ENCODE measurements at places on chromosomes 11 and 22.

- no peak for DNase-seq
These were observed 35.8 kb upstream of the MYOD1 start for GRCh38 chr11:17683377-17684161.

- no peak for DNase-seq
These were observed 10.5 kb downstream of the COA4 start for GRCh38 chr11:73866095-73866579.

- DNase-seq, result no peak
These were observed 13.0 kb downstream of the TUB start for GRCh38 chr11:8093931-8094575.

DNA sequence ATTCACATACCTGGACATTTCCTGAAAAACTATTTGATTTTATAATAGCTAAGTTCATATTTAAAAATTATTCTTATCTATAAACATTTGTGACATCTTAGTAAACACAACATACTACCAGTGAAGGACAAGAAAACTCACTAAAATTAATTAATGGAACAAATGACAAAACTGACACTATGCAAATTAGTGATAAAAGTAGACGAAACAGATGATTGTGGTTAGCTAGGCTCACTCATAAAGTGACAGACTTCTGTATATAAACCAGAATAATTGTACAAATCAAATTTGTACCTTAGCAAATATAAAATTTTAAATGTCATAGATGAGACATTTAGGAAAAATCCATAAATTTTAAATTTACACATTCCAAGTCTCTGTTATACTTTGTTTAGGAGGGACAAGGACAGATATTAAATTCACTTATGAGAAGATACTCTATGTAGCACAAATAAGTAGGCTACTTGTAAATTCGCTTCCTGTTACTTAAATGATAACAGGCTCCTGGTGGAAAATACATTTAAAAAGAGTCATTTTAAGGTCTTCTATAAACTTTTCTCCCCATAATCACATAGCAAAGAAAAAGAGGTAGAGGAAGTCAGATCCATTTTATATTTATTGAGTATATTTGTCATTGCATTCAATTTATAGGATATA lies 81.2 kb downstream of the KIF18A start:
- no peak for DNase-seq

DNA sequence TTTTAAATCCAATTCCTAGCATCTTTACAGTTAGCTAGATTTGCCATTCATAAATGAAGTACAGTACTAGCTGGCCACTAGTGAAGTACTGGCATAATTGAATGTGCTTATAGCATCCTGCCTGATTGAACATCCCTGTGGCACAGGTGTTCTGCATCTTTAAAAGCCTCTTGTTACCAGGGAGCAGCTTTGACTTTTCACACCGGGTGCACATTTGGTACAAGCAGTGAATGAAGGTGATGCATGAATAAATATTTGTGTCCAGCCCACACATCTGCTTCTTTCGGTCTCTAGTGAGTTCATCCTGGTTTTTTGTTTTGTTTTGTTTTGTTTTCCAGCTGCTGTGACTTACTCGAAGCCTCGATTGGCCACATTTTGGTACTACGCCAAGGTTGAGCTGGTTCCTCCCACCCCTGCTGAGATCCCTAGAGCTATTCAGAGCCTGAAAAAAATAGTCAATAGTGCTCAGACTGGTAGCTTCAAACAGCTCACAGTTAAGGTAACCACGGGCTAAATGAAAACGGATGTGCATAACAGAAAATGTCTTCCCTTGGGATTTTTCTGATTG lies 5.3 kb downstream of the ATP5MG start:
- no peak for DNase-seq

DNA sequence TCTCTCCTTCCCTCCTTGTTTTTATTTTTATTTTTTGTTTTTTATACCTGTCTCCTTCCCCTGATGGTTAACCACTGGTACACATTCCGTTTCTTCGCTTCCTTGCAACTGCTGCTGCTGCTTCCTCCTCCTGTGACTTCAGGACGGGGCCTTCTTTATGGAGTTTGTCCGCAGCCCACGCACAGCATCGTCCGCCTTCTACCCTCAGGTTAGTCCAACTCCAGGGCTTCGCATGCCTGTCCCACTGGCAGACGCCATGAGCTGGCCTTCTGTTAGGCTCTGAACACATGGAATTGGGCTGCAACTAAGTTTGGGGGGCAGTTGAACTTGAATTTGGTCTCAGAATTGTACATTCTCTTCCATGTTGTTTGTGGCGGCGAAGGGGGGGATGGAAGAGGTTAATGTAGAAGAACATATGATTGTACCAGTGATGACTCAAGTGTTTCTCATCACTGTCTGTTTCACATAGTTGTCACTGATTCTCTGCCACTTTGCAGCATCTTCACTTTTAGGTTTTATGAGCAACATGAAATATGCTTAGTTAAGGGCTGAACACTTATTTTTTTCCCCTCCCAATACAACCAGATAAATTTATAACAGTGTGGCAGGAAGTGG lies 83.0 kb upstream of the YWHAH start:
- no peak for DNase-seq

DNA sequence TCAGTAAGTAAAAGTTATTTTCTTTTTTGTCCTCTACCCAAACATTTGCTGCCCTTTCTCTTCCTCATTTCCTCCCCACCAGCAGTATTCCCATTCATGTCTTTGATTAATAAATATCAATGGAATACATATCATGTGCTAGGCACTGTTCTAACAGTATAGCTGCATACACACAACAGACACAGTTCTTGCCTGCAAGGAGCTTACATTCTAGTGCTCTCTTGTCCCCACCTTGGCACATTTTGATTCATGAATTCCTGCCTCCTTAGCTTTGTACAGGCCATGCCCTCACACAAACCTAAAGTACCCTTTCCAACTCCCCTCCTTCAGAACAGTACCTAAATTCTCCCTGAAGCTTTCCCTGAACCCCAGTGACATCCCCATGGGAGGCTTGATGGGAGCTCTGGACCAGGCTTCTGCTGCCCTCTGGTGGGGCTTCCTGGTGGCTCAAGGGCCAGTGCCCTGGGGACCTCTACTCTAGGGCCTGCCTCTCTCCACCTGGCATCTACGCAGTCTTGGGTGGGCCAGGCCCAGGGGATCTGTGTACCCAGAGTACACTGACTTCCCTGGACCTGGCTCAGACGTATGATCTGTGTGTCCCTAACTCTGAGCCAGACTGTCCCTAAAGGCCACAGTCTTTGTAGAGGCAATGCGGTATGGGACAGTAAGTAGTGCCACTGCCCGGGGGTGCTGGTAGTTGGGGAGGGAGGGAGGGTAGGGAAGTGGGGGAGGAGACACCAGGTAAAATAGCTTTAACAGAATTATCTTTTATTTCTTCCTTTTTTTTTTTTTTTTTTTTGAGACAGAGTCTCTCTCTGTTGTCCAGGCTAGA lies 14.1 kb downstream of the RPS13 start:
- peak; percentile 29 for DNase-seq

DNA sequence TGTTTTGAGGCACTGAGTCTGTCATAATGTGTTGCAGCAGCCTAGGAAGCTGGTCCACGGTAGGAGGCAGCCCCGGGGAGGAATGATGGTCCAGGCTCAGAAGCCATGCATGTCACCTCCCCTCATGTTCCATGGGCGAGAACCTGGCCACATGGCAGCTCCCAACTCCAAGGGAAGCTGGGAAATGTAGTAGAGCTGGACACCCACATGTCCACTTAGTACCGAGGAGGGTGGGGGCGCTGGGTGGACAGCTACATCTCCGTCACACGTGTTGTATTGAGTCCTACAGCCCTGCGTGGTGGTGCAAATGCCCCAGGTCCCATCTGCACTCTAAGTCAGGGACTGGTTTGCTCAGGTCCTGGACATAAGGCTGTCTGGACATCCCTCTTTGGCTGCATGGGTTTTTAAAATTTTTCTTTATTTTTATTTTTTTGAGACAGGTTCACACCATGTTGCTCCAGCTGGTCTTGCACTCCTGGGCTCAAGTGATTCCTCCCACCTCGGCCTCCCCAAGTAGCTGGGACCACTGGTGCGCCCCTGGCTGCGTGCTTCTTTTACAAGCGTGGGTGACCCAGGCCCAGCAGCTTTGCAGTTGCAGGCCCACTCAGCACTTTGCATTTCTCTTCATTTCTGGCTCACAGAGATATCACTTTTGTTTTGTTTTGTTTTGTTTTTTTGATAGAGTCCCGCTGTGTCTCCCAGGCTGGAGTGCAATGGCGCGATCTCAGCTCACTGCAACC lies 3.9 kb upstream of the CTTN start:
- DNase-seq, result no peak

- DNase-seq, result no peak
These were observed 35.3 kb downstream of the IL18 start for GRCh38 chr11:112128483-112129121.

DNA sequence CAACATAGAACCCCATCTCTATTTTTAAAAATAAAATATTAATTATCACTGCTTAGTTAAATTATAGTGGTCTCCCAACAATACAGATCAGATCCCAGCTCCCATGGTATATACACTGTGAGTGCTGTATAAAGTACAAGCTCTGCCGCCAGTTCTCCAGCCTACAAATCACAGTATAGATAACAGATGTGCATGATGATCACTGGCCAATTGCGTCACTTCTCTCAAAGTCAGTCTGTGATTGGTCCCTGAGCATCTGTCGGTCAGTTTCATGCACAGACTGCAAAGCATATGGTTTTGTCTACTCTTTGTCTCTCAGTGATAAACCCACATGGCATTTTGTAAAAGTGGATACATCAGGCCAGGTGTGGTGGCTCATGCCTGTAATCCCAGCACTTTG lies 15.7 kb downstream of the PPARA start:
- no peak for DNase-seq

- no peak for DNase-seq
These were observed 2.5 kb downstream of the KCNJ4 start for GRCh38 chr22:38452373-38453065.

DNA sequence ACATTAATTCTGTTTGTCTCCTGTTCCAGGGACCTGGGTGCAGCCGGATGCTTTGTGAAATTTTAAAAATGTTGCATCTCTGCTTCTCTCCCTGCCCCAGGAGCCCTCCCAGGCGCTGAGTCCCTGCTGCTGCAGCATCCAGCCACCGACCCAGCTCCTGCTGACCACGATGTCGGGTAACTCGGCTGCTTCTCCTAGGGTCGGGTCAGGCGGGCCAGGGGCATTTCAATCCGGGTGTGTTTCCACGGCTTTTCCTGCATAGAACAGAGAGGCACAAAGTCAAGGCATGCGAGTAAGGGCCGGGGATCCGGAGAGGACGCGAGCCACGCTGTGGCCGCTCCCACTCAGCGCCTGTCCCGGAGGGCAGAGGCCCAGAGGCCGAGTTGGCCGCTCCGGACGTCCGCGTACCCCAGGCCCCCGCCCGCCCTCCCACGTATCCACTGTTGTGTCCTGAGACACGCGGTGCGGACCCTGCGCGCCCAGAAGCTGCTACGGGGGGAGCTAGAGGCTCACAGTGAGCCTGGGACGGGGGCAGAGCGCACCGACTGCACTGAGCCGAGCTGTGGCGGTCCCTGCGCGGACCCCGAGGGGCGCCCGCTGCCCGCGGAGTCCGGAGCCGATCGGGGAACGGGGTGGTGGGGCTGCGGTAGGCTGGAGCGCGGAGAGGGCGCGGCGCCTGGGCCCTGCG lies at the start of gene POU2AF3:
TSS of gene POU2AF3 (plus strand) at position 134 of the 688 bp plus-strand sequence. CDS start at position 170, 36 bp downstream.
- no peak for DNase-seq

DNA sequence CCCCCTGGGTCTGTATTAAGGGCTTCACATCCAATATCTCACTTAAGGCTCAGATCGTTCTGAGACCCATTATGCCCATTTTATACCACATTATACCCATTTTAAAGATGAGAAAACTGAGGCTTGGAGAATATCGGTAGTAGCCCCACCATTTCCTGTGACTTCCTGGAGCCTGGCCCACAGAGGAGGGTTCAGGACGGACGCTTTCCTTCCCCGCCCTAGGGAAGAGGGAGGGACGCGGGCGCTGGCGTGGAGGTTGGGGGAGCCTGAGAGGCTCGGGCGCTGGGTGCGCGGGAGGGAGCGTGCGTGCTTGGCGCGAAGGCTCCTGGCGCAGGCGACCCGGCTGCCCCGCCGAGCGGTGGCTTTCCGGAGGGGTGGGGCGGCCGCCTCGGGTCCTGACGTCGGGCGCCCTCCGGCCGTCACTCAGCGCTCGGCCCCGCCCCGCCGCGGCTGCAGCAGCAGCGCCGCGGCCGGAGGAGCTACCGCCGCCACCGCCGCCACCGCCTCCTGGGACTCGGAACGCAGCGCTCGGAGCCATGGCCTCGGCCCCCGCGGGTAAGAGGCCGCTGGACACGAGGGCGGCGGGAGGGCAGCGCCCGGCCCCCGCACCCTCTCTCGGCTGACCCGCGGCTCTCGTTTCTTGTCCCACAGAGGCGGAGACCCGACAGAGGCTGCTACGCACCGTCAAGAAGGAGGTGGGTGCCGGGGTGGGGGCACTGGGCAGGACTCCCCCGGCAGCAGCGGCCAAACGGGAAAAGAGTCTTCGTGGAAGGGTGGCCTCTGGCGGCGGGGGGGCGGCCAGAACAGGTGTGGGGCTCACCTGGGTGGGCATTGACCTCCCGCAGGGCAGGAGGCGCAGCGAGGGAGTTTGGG lies at the start of gene SGSM1:
TSS of gene SGSM1 (plus strand) at position 422 of the 873 bp plus-strand sequence. CDS start at position 537, 115 bp downstream.
- peak; percentile 84 for DNase-seq

- DNase-seq, result no peak
These were observed 70.8 kb upstream of the B3GAT1 start for GRCh38 chr11:134482865-134483264.

GRCh38 chr11:18347471-18348125 lies 25.2 kb downstream of the GTF2H1 start:
- DNase-seq, result no peak

DNA sequence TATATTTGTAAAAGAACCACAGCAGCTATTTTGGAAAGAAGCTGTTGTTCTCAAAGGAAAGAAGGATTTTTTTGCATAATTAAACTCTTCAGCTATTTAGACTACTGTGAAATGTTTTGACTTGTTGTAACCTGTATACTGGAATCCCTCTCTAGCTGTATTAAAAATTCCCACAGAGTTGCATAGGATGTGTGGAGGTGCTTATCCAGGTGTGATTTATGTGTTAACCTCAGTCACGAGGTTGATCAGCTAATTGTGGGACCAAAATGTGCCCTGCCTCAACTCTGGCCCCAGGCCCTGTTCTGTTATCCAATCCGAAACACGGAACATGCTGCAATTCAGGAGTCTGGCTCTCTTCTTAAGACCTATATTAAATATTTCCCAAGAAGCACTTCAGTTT lies 70.1 kb downstream of the LIF start:
- DNase-seq, result no peak

DNA sequence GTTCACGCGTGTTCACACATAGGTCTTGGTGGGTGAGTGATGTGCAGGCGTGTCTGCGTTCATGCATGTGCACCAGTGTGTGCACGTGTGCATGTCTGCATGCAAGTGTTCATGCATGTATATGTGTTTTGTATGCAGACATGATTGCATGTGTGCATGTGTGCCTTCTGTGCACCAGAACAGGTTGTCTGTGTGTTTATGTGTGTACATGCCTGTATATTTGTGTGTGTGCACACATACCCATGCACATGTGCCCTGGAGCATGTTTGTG lies 4.9 kb downstream of the ZDHHC8 start:
- DNase-seq, result no peak

- DNase-seq, result no peak
These were observed 101.7 kb upstream of the PRR5 start for GRCh38 chr22:44600207-44600785.

Data from GM18507 (cell line).